ENCODE measurements at places on chromosomes 5 and 9. TPM values are rescaled to one million over a fixed set of nuclear protein-coding genes. Genes with fewer than 3 reads are reported as not detected.

DNA sequence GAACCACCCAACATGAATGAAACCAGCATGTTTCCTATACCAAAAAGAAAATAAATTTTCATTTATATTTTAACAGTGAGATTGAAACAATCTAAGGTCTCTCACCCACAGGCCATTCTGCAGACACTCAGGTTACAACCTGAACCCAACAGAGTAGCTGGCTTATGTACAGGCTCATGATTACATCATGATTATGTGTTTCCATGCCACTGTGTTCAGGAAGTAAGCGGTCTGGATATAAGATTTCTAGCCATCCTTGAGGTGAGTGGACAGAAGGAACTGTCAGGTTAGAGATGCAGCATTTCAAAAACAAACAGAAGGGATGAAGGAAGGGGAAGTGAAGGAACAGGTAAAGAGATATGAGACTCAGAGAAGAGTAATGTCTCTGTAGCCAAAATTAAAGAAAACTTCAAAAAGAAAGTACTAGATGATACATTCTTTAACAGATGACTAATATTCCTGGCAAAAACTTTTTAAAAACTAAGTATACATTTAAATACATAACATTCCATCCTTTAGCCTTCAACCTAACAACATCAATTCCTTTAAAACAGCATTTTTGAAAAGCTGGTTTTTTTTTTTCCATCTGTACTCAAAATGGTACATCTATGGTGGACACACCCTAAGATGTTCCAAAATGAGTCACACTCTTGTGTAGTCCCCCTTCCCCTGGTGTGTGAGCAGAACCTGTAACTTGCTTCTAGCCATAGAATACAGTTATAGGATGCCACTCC, 119.8 kb downstream of the LPAR1 start:
- H3K27me3 ChIP-seq, result no peaks in the 10 kb centered on the region
- H3K4me1 ChIP-seq, result no peaks in the 10 kb centered on the region
- H3K27ac ChIP-seq, result no peak overlapping the region
- no peaks in the 10 kb centered on the region for H3K36me3 ChIP-seq
- no peak overlapping the region for H3K4me3 ChIP-seq

DNA sequence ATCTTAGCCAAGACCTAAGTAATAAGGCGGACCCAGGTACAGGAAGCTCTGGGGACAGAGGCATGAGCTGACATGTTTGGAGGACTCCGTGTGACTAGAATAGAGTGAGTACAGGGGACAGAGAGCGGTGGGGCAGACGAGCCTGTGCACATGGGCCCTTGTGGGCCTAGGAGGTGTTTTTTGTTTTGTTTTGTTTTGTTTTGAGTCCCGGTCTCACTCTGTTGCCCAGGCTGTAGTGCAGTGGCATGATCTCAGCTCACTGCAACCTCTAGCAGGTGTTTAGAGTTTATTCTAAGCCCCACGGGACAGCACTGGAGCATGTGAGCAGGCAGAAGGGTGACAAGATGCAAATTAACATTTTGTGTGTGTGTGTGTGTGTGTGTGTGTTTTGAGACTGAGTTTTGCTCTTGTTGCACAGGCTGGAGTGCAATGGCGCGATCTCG, 3.1 kb upstream of the EEIG1 start:
- DNase-seq, result no peak
- no peaks in the 10 kb centered on the region for H3K27me3 ChIP-seq
- H3K4me3 ChIP-seq, result no peak overlapping the region
- no peak overlapping the region for H3K27ac ChIP-seq

GRCh38 chr5:72231991-72232703, 87.9 kb downstream of the MRPS27 start:
- H3K27me3 ChIP-seq, result no peaks in the 10 kb centered on the region
- no peak overlapping the region for H3K4me3 ChIP-seq
- H3K27ac ChIP-seq, result no peak overlapping the region
- no peaks in the 10 kb centered on the region for H3K4me1 ChIP-seq
- H3K36me3 ChIP-seq, result no peaks in the 10 kb centered on the region
- DNase-seq, result no peak

DNA sequence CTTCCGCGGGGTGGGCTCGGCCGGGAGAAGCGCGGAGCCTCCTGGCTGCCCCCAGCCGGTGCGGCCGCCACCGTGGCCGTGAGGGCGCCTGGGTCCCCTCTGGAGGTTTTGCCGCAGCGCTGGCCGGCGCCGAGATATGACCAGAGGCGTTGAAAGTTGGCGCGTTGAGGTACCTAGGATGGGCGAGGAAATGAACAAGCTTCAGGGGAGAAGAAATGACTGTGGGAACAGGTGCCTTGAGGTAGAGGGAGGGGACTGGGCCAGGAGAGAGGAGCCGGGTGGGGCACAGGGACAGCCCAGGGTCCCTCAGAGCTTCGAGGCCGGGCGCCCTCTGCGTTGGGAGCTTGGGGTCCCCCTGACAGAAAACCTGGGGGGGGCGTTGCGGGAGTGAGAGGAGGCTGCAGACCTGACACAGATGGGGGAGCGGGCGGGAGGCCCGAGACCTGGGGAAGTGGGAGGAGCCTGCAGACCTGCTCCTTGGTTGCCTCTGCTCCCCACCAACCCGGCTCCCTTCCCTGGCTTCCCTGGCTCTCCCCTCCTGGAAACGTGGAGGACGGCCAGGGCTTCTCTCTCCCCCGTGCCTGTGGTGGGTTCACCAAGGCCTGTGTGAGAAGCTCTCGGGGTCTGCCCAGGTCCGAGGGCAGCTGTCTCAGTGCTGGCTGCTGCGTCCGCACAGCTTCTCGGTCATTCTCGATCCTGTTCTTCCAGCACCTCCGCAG, 14.2 kb downstream of the RABL6 start:
- H3K4me3 ChIP-seq, result no peak overlapping the region
- H3K27ac ChIP-seq, result no peak overlapping the region
- H3K4me1 ChIP-seq, result no peaks in the 10 kb centered on the region
- H3K36me3 ChIP-seq, result no peaks in the 10 kb centered on the region

DNA sequence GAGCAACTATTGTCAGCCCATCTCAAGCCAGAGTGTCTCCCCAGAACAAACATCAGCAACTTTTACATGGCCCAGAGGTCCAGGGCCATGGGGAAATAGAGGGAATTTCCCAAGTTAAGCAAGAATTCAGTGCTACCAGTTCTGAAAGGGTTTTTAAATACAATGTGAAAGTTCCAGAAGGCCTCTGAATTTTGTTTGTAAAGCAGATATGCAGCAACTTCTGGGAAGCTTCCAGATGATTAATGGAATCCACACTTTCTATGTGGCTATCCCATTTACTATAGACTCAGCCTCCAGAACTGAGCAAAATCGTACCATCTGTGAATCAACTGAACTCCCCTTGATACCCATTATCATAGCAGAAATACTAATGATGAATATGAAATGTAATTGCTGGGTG, 93.8 kb downstream of the FEM1C start:
- no peak overlapping the region for H3K4me3 ChIP-seq
- DNase-seq, result no peak
- H3K4me1 ChIP-seq, result no peaks in the 10 kb centered on the region
- H3K27ac ChIP-seq, result peak overlapping the region; percentile 53
- H3K36me3 ChIP-seq, result no peaks in the 10 kb centered on the region

DNA sequence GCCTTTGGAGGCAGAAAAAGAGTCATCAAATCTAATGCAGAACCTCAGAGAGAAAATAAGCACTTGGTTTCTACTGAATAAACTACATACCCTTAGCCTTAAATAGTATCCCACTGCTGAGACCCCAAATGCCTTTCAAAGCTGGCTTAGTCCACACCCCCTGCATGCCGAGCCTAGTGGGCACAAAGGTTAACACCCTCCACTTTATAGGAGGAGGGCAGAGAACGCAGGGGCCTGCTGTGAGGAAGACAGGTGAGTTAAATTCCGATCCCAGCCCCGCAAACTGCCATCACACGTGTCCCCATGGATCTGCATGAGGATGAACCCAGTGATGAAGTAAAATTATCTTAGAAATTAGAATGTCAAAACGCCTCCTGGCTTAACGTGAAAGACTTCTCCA, 19.5 kb upstream of the HSD17B3 start:
- no peaks in the 10 kb centered on the region for H3K36me3 ChIP-seq
- H3K4me1 ChIP-seq, result no peaks in the 10 kb centered on the region
- H3K27me3 ChIP-seq, result no peaks in the 10 kb centered on the region
- H3K4me3 ChIP-seq, result no peak overlapping the region
- no peak overlapping the region for H3K27ac ChIP-seq
- DNase-seq, result no peak

DNA sequence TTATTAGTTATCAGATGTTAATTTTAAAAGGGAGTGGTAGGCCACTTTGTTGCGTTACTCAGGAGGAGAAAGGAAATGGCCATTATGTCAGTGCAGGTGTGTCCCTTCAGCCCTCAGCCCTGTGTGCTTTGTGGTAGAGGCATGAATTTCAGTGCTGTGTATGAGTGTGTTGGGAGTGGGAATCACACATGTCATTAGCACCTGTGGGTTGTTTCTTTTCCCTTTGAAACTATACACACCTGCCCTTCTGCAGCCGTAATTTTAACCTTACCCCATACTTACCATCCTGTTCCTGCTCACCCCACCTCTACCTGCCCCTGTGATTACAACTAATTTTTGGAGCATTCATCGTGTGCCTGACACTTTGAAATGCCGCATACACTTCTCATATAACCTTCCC, 156.4 kb downstream of the ARHGAP26 start:
- no peaks in the 10 kb centered on the region for H3K4me1 ChIP-seq
- no peak for DNase-seq
- H3K4me3 ChIP-seq, result no peak overlapping the region
- H3K27me3 ChIP-seq, result no peaks in the 10 kb centered on the region

GRCh38 chr9:122348288-122348777, 22.5 kb upstream of the PTGS1 start:
- H3K36me3 ChIP-seq, result no peaks in the 10 kb centered on the region
- H3K27me3 ChIP-seq, result no peaks in the 10 kb centered on the region
- DNase-seq, result no peak
- H3K4me3 ChIP-seq, result no peak overlapping the region
- peak overlapping the region; percentile 10 for H3K27ac ChIP-seq

- H3K36me3 ChIP-seq, result no peaks in the 10 kb centered on the region
- H3K27ac ChIP-seq, result no peak overlapping the region
- H3K4me3 ChIP-seq, result no peak overlapping the region
- no peak for DNase-seq
Observed at GRCh38 chr9:12554636-12555035, 138.5 kb upstream of the TYRP1 start.

Gene OR1Q1
- total RNA-seq, result not detected

Gene NIPAL4
- total RNA-seq, result 0.14 TPM

Gene PIP5K1B
- total RNA-seq, result 8.2 TPM

Gene FOXD1
- total RNA-seq, result not detected

Gene C9orf43
- total RNA-seq, result 0.58 TPM

Gene ARHGEF39
- not detected for total RNA-seq

Gene NNT
- 34.1 TPM for total RNA-seq
